ENCODE measurements at places on chromosomes 7 and 10.

- DNase-seq = no peak
These were observed 77.8 kb downstream of the CPEB3 start for GRCh38 chr10:92213049-92213448.

DNA sequence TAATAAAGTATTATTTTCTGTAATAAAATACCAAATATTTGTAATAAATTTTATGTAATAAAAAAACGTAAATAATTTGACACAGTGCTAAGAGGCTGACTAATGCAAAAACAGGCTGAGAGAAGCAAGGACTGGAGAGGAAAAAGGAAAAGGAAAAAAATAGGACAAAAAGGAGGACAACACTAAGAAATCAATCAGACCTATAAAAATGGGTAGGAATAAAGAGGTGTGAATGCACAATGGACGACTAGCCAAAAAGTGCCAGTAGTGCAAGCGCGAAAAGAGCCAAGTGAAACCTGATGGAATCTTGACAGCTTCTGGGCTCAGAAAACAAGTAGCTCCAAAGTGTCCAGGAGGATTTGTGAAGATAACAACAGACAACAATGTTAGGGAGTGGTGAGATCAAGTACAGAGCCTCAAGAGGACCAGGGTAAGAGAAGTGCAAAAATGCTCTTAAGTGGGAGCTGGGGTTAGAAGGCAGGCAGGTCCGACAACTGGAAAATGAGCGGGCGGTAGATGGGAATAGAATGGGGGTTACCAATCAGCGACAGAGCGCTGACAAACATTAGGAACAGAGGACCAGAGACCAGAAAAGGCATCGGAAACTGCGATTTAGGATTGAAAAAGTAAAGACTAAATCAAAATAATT, 1.2 kb downstream of the BRAF start:
- no peak for DNase-seq

DNA sequence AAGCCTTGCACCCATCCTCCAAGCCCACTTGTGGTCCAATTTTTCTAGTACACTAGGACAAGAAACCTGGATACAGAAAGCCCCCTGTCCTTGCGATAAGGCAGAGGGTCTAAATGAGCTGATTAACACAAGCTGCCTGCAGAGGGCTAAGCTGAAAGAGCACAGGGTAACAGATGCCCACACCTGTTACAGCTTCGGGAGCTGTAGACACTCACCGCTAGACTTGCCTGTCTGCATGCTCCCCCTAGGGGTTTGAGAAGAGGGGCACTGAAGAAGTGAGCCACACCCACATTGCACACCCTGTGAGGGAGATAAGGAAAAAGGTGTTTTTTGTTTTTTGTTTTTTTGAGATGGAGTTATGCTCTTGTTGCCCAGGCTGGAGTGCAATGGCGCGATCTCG, 386.5 kb upstream of the AUTS2 start:
- no peak for DNase-seq

- DNase-seq = peak; percentile 58
These were observed 103.7 kb downstream of the RNF216 start for GRCh38 chr7:5677538-5678294.

GRCh38 chr7:136102881-136103280, 125.7 kb upstream of the MTPN start:
- no peak for DNase-seq

GRCh38 chr10:103080891-103081581, 112.0 kb downstream of the NT5C2 start:
- no peak for DNase-seq

DNA sequence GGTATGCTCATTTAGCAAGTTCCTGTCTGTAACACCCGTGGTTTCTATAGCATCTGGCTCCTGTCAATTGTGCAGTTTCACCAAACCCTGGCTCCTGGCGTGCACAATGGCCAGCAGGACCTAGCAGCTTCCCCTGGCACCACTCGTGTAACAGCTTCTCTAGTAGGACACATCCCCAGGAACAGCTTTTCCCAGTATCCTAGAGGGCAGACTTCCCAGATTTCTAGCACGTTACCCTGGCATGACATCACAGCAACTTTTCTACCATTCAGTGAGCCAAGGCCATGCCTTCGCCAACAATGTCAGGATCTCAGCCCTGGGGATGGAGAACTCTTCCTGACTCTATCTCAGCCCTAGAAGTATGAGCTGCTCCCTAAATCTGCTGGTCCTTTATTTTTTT, 6.5 kb downstream of the YME1L1 start:
- no peak for DNase-seq

DNA sequence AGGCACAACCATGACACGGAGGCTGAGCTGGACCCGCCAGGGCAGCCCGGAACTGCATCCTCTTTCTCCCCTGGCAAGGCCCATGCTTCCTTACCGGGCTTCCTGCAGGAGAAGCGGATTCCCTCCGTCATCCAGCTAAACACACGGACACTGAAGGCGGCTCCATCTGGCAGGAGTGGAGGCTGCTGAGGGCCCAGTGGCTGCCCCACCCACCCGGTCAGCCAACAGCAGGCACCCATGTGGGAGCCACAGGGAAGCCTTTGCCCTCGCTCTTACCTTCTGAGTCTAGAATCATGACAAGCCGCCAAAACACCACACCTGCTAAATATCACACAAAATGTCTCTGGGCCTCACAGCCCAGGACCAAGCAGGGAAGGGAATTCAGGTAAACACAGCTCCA, 321.6 kb upstream of the RNF32 start:
- no peak for DNase-seq

GRCh38 chr10:132619927-132620326, 82.3 kb downstream of the INPP5A start:
- DNase-seq = no peak

DNA sequence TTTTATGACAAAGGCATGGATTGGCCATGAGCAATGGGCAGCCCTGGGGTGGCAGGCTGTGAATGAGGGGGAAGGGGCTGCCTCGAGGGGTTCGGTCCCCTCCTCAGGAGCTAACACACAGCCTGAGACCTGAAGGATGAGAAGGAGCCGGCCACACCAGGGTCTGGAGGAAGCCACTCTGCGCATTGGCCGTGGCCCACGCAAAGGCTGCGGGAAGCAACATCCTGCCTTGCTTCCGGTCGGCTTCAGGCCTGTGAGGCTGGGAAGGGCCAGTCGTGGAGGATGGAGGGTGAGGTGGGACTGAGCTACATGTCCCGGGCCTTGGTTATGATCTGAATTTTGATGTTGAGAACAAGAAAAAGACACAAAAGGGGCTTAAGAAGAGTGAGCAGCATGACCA, 49.4 kb downstream of the RGS10 start:
- DNase-seq = no peak

DNA sequence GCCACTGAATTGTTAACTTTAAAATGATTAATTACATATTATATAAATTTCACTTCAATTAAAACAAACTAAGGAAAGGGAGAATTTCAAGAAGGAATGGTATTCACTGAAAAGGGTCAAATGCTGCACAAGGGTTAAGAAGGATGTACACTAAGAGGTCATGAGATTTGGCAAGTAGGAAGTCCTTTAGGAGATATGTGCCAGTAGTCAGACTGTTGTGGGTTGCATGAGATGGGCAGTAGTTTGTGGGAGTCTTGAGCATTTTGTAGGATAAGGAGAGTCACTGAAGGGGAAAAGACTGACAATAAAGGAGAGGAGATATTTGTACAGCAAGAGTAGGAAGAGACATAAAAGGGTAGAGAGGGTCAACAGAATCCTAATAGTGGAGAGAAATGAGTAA, 12.4 kb upstream of the PTPN12 start:
- no peak for DNase-seq

GRCh38 chr10:122725768-122726167, 26.1 kb upstream of the C10orf120 start:
- no peak for DNase-seq

DNA sequence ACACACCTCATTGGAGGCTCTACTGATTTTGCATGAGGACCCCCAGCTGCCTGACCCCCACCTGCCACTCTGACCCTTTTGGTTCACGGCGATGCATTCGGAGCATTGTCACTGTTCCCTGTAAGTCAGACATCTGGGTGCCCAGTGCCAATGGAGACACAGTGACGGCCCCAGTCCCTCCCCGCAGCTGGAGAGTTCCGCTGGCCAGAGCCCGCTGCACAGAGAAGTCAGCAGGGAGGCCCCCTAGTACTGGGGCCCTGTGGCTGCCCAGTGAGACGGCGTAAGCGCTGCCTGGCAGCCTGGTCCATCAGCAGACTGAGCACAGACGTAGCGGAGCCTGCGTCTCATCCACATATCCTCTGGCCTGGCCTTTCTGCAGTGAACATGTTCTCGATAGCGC, 77.5 kb downstream of the NKX6-2 start:
- DNase-seq = no peak

DNA sequence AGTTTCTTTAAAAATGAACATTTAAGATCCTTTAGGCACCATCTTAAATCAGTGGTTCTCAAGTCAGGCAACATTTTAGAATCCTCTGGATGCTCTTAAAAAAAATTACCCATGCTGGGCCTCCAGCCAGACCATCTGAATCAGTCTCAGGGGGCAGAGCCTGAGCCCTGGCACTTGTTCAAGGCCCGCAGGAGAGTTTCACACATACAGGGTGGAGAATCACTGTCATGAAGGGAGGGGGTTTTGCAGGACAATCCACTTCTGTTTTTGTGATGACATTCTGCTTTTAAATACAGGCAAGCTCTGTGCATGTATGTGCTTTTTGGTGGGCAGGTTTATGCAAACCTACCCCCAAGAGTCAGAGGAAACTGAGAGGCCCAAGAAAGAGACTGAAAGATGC, 268.6 kb downstream of the SEC23IP start:
- no peak for DNase-seq

DNA sequence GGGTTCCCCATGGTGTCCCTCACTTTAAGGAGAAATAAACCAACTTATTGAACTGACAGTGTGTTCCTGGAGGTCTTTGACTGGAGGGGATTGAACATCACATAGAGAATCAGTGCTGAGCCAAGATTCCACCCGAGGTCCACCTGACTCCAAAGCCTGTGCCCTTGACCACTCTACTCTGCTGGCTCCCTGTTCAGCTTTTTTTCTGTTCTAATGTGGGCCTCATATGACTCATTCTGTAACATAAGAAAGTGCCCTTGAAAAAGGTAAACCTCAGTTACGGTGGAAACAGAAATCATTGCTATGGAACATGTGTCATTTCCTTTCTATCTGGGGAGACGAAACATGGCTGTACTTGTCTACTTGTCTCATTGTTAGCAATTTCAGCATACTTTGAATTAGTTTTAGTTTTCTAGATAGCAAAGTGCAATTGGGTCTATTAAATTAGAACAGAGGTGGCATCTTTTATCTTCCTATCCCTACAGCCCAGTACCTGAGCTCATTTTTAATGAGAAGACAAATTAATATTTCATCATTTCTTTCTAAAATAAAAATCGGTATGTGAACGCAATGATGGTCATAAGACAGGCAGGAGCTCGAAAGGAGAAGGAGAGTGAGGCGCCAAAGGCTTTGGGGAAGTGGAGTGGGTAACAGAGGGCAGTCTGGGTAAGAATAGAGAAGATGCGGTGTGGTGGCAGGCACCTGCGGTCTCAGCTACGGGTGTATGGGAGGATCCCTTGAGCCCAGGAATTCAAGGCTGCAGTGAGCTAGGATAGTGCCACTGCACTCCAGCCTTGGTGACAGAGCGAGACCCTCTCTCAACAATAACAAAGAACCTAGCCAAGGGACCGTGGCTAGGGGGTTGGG, 1.5 kb downstream of the GSDME start:
- DNase-seq = no peak

DNA sequence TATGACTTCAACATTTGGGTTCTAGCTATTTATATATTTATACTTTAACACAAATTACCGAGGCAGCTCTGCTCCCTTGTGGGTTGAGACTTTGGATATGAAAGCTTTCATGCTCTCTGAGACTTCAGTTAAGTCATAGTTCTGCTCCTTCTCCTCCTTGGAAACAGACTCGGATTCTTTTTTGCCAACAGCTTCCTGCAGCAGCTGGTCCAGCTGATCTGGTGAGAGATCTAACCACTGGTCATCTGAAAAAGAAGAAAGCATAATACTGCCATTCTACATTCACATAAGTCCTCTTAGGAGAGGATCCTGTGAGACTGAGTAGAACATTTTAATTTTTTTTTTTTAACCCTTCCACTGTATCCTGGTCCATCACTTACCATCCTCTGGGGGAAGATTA, 28.6 kb downstream of the ECD start:
- DNase-seq = no peak

DNA sequence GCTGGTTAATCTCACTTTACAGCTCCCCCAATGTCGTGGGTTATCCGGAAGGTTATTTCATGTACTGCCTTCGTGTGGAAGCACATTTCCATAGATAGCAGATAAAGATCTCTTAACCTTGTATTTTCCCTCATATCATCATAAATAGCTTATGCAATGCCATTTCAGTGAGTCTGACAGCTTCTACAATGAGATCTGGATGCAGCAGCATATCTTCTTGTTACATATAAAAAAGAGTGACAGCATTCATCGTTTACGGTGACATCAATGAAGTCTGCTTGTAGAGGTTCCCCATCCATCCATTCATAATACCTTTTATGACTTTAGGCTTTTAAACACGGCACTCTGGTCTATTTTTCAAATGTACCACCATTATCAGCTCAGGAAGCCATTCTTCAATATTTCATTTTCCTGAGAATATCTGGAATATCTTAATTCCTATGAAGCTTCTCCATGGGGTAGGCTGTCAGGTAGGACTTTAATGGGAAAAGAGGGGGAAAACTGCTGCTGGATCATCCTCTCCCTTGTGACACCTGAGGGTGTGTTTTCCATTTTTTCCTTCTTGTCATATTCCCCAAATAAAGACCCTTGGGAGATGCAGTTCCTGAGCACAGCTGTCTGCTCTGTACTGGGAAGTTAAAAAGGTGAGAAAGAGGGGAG, 51.9 kb upstream of the CTBP2 start:
- no peak for DNase-seq

- DNase-seq = no peak
These were observed 149.0 kb upstream of the FGFR2 start for GRCh38 chr10:121747163-121747775.

GRCh38 chr10:70067586-70067985, 14.9 kb downstream of the MACROH2A2 start:
- no peak for DNase-seq

DNA sequence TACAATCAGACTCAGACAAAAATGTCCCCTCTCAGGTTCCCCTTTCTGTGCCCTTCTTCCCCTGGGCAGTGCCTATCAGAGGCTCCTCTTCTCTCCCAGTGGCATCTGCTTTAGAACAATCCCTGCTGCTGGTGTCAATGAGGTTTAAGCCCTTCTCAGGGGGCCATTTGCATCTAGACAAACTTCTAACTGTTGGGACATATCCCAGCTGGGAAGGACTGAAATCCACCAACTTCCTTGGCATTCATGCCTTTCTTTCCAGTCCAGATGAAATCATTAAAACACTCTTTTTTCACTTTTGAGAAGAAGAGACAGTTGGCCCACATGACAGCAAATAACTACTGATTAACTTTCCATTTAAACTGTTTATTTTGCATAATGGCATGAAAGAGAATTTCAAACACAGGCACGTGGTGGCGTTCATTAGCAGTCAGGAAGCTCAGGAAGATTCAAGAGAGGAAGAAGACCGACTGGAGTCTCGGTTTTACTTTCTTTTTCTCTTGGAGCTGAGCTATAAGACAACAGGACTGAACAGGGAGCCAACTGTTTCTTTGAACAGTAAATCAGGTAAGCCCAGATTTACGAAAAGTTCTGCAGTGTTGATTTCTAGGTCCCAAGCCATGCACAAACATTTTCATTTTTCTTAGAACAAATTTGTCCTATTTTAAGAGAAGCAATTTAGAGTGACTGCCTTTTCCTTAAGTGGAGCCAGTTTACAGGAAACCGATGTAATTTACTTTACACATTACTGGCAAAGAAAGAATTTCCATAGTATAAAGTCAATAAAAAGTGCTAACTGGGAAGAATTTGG, at the start of gene GIMAP2:
Gene GIMAP2, plus strand, starts transcription at position 488 of the 811 bp plus-strand sequence. CDS start 1,354 bp downstream, outside the sequence.
- no peak for DNase-seq

- no peak for DNase-seq
These were observed 40.8 kb upstream of the KMT2E start for GRCh38 chr7:104973227-104973626.
